T-helper 22 cell (primary cell): ENCODE measurements at places on chromosomes 6 and 20.

DNA sequence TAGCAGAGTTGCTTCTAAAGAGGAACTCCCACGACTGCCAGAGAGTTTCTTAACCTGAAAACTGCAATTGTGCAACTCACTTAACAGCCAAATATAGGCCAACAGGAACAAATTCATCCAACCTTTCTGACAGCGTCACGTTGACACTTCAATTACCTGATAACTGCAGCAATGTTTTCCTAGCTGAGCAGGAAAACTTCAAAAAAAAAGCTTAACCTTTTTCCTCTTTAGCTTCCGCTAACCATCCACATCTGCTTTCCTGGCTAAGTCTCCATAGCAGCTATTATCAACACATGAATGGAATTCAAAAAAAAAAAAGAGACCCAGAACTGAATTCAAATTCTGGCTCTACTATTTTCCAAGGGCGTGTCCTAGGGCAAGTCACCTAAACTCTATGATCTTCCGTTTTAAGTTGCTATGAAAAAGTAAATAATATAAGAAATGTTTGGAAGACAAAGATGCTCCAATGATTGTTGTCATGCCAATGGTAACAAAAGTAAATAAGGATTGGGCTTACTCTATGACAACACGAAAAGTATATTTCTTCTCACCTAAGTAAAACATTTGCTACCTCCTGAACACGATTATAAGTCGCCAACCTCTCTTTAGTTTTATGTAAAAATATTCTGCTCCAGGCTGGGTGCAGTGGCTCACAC lies 524.6 kb upstream of the JARID2 start:
- no peak for DNase-seq

- no peak for DNase-seq
Observed at GRCh38 chr6:143107440-143107839, 46.8 kb downstream of the AIG1 start.

- no peak for DNase-seq
Observed at GRCh38 chr6:2990932-2991506, 8.7 kb upstream of the NQO2 start.

DNA sequence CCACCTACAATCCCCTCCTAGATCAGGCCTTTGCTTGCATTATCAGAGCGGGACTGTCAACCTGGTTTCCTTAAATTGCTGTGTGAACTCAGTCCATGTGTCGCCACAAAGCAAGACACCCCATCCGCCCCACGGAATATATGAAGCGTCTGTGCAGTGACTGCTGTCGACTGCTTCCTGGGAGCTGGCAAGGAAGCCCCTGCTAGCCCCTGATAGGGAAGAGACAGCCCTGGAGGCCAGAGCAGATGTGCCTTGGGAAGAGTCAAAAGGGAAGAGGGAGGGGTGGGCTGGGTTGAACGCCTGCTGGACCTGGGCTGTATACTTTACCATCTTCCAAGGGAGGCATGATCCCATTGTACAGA lies 44.1 kb upstream of the APCDD1L start:
- DNase-seq = no peak

GRCh38 chr20:8232332-8232731 lies 100.3 kb downstream of the PLCB1 start:
- DNase-seq = no peak

DNA sequence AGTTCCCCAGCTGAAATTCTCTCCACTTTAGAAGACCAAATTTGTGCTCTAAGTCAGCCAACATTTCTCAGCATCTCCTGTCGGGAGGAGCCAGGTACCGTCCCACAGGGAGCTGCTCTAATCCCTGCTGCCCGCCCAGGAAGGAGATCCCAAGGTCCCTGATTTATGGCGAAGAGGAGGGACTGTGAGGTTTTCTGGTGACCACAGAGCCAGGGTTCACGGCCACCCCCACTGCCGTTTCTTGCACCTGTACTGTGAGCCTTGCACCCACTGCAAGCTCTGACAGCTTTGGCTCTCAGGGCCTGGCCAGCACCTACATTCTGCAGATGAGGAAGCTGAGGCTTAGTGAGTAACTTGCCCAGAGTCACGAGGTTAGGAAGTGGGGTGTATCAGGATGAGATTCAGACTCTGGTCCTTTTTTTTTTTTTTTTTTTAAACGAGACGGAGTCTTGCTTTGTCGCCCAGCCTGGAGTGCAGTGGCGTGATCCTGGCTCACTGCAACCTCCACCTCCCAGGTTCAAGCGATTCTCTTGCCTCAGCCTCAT lies 34.9 kb downstream of the FOXC1 start:
- no peak for DNase-seq

GRCh38 chr6:127475135-127475822 lies 16.1 kb upstream of the KIAA0408 start:
- no peak for DNase-seq

DNA sequence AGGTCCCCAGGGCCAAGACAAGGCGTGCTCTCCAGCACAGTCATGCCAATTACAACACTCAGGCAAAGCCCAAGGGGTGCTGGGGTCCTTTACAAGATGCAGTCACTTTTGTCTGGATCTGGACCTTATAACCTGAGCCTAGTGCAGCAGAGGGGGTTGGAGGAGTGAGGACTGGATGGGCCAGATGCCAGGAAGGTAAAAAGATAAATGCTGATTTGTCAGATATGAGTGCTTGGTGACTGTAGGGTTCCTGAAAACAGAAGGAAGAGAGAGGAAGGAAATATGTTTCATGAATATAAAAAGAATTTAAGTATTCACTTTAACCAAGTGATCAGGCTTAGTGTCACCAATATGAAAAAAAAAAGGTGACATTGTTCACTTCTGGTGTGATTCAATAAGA lies 43.4 kb upstream of the TFAP2A start:
- no peak for DNase-seq

DNA sequence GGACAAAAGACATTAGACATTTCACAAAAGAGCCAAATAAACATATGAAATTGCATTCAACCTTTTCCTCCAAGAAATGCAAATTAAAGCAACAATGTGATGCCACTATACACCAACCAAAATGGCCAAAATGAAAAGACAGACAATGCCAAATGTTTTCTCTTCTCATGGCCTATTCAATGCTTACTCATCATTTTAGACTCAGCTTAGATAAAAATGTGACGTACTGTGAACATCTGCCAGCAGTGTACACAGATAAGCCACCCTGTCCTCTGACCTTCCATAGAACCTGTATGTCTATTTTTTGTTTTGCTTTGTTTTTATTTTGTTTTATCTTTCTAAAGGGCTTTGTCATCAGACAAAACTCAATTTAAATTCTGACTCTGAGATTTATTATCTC lies 385.2 kb downstream of the FRK start:
- no peak for DNase-seq

DNA sequence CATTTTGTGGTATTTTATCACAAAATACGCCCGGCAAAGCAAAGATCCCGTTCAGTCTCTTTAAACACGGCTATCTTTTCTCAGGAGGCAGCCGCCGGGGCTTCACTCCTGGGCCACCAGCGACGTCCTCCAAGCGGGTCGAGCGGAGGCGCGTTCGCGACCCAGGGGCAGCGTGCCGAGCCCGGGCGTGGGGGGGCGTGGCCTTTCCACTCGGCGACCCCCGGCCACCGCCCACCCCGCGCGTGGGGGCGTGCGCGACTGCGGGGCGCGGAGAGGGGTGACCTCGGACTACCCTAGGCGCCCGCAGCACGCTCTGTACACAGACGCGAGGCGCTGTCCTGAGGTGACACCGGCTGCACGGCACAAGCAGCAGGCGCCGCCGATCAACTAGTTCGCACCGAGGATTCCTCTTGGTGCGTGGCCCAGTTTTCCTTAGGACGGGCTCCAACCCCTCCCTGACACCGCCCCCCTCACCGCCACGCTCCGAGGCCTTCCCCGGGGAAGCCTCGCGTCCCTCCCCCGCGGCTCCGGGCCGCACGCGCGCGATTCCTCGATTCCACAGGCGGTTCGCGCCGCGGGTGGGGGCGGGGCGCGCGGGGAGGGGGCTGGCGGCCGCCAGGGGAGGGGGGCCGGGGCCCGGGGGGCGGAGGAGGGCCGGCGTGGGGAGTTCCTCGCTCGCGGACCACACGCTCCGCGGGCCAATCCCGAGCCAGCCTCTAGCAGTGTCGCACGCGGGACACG lies 1.1 kb upstream of the JARID2 start:
- no peak for DNase-seq

DNA sequence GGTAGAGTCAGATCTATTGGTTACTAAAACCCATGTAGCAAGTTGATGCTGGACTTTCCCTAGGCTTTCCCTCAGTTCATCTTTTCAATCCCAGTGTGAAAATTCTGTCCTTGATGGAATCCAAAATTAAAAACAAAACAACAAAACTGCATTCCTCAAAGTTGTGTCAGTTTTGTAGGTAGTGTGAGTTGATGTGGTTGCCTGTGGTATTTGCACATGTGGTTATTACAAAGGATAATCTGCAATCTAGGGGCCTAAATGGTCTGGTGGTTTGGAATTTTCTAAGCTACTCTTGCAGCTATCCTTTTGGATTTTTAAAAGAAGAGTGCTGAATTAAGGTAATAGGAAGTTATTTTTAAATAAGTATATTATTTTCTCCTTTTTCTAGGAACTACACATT lies 132.2 kb upstream of the SCGN start:
- no peak for DNase-seq

GRCh38 chr6:5139828-5140771 lies 55.0 kb downstream of the PPP1R3G start:
- DNase-seq = no peak

DNA sequence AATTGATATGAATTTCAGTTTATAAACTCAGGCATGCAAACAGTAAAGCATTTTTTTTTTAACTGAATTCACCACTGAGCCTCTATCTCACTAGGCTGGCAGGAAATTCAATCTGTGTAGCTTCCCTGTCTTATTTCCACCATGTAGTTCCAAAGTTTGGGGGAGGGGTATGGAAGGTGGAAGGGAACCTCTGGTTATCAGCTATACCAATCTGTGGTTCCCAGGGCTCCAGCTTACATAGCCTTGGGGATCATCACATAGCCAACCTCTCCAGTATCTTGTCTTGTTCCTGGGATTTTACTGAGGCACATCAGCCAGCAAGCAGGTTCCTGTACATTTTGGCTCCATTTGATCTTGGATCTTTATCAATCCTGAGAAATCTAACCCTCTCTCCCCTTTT lies 15.6 kb downstream of the RAD21L1 start:
- DNase-seq = no peak
